OCI-M1 (cell line): ENCODE measurements at places on chromosomes 6 and 20.

DNA sequence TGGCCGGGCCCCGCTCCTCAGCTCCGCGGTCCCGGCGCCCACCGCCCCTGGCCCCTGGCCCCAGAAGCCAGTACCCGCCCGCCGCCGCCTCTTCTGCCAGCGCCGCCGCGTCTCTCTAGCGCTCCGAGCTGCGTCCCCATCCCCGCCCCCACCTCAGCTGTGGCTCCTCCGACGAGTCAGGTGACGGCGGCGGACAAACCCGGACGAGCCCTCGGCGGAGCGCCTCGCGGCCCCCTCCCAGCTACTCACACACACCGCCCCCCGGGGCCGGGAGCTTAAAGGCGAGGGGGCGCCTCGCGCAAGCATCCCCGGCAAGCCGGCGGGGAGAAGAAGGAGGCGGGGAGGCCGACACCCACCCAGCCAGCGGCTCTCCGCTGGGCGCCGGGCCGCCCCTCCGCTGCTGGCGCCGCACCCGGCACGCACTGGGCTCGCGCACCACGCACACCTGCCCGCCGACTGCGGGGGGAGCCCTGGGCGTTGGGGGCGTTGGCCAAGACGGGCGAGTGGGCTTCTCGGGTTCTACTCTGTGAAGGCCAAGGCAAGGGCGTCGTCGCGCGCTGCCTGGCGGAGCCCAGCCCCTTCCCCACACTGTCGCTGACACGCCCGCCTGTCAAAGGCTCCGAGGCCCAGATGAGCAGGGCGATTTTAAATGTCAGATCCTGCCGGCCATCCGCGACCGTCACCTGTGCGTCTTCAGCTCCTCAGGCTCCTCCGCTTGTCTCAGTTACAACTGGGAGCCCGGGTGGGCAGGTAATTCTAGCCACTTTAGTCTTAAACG, at the start of gene SNAP91:
Gene SNAP91, minus strand, starts transcription at position 132 of the 778 bp plus-strand sequence. CDS start 1,174 bp downstream, outside the sequence.
- DNase-seq, result no peak

DNA sequence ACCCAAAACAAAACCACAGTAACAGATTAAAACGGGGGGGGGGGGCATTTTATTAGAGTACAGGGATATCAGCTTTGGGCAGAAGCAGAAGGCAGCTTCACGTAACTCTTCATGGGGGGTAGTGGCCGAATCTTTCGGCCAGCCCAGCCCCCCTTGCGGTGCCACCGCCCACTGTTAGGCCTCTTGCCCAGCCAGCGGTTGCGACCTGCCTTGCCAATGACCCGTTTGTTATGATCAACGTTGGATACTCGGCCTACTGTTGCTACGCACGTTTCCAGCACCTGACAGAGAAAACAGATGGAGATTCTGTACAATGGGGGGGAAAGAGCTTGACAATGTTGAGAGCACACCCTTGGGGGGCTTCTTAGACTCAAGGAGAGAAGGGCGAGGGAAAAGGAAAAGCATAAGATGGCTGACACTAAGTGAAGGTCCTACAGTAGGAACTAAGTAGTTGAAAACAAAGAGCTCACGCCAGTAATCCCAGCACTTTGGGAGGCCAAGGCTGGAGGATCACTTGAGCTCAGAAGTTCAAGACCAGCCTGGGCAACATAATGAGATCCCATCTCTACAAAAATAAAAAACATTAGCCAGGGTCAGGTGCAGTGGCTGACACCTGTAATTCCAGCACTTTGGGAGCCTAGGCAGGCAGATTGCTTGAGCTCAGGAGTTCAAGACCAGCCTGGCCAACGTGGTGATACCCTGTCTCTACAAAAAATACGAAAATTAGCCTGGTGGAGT, 724 bp upstream of the CUL7 start:
- no peak for DNase-seq

GRCh38 chr6:56292505-56293181, 45.3 kb upstream of the COL21A1 start:
- peak; percentile 70 for DNase-seq

- DNase-seq, result no peak
Observed at GRCh38 chr6:169212436-169212835, 41.2 kb downstream of the THBS2 start.

DNA sequence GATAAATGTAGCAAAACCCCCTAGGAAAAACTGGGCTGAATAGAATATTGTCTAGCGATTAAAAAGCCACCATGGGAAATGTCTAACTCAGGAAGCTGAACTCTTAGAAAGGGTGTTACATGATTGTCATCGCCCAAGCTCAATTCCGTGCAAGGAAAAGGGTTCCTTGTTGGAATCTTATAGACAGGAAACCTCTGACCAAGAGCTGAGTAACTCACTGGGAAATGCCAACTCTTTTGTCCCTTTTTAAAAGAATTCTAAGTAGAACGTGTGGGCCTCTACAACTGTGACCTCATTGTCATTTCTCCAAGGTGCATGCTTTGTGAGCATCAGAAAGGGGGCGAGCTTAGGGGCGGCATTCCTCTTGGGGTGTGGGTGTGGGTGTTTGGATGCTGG, 88.1 kb downstream of the SYNJ2 start:
- DNase-seq, result no peak

- no peak for DNase-seq
Observed at GRCh38 chr6:118625833-118626232, 25.6 kb downstream of the CEP85L start.

DNA sequence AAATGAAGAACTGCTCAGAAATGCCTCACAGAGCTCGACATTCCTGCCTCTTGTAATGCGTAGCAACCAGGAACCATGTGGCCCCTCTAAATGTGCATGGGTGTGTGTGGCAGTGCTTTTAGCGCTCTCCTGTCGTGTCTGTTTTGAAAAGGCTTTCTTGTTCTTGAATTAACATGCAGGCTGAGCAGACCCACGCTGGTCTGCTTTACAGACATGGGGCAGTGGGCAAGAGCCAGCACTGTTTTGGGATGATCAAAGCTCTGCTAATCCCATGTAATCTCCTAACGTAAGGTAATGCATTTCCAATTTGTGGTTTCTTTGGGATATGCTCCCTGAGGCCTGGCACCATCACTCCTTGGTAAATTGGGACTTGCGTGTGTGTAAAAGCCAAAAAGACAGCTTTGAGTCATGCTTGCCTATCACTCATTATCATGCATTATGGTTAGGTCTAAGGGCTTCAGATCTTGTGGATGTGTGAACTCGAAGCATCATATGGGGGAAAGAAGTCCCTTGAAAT, 11.8 kb downstream of the RIPOR2 start:
- no peak for DNase-seq

GRCh38 chr6:167485186-167485978, 160.5 kb downstream of the TTLL2 start:
- peak; percentile 8 for DNase-seq

- DNase-seq, result no peak
Observed at GRCh38 chr6:161011492-161012480, 20.2 kb downstream of the MAP3K4 start.

GRCh38 chr6:166950443-166950821, 5.9 kb downstream of the RNASET2 start:
- DNase-seq, result no peak

GRCh38 chr20:43011491-43011890, 178.2 kb downstream of the PTPRT start:
- DNase-seq, result no peak

GRCh38 chr6:42012501-42013133, 37.7 kb upstream of the TAF8 start:
- DNase-seq, result no peak

DNA sequence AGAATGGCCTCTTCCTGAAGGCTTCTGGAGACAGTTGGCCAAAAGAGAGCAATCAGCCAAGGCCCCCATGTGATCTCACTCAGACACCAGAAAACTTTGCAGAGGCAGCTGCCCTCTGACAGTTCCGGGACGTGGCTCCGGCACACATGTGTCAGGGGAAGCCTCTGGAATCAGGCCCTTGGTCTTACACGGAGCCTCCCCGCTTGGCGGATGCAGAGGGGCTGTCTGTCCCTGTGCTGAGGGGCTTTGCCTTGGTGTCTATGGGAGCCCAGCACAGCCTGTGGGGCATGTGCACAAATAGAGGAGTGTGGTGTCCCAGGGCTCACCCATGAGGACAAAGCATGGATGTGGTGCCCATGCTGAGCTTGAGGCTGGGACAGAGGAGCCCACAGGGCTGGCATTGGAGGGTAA, 13.8 kb downstream of the SIGLEC1 start:
- DNase-seq, result no peak

GRCh38 chr20:33235696-33236095, at the start of gene BPIFA1:
TSS of gene BPIFA1 (plus strand) at chr20:33235996. CDS start at chr20:33237712, 1,716 bp downstream.
- DNase-seq, result no peak

GRCh38 chr6:56541030-56541600, 101.6 kb downstream of the DST start:
- peak; percentile 84 for DNase-seq

DNA sequence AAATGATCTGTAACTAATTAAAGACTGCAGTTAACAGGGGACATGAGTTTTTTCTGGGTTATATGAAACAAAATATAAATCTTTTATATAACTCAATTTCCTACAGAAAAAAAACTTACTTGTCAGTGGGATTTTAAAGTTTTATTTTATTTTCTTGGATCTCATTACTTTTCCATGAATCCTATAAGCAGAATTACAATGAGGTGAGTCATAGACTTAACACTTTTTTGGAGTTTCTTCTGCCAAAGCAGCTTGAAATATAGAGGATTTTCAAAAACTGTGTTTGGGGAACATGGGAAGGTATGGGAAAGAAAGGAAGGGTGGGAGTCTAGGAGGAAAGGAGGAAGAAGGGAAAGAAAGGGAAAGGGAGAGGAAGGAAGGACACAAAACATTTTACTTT, 130.7 kb downstream of the AIG1 start:
- DNase-seq, result no peak

DNA sequence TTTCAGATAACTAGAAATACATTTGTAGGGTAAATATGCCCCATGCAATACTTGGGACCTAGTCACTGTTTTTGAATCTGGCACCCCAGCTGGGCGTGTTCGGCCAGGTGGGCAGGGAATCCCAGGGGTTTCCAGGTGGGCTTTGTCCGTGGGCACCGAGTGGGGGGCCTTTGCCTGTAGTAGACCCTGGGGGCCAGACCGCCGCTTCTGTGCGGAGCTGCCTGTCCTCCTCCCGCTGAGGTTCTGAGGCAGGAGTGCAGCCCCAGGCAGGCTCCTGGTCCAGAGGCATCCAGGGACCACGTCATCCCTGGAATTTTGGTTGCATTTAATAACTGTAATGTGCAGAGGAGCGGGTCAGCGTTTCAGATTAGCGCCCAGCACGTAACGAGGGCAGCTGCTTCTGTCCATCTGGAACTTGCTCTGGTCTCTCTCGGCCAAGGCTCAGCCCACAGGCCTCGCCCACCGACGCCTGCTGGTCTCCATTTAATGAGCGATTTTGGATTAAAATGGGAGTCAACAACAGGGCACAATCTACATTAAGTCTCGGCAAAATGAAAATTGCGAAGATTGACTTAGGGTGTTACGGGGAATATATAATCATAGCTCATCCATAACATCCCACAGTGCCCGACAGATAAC, 12.8 kb downstream of the BHLHE23 start:
- DNase-seq, result no peak

- DNase-seq, result peak; percentile 97
Observed at GRCh38 chr6:139374357-139375225, at the start of gene CITED2. TSS of gene CITED2 (minus strand) at chr6:139374648. CDS start at chr6:139373944, 704 bp downstream.
